ENCODE measurements at places on chromosomes 11 and 22.

DNA sequence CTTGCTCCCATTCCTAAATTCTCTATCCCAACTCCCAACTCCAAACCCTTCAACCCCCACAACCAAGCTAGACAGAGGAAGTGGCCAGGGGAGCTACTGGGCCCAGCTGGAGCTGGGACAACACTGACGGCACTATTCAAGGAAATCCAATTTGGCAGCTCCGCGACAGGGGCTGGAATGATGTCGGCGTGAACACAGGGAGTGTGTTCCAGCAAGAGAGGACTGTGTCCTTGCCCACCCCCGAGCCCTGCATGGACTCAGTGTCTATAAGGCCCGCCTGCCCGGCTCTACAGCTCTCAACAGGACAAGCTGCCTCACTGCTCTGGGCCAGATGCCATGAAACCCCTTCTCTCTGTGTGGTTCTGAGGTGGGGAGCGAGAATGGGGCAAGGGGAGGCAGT is 11.3 kb downstream of the PCSK7 start:
- no peak for DNase-seq

DNA sequence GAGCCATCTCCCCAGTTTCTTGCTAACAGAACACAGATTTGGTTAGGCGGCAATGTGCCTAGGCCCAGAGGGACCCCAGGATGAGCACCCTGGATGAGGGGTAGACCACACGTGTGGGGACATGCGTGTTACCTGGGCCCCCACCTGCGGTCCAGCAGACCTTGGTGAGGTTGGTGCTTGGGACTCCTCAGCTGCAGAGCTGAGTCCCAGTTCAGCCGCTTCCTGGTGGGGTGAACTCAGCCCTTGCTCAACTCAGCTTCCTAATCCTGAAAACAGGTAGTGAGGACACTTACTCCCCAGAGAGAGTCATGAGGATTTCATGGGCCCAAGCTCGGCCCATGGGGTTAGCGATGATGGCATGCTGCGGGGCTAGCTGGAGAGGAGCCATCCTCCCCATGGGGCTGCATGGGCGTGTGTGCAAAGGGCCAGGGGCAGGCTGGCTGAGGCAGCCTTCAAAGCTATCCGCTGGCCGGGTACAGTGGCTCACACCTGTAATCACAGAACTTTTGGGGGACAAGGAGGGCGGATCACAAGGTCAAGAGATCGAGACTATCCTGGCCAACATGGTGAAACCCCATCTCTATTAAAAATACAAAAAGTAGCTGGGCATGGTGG is 46.9 kb upstream of the SHISAL1 start:
- no peak for DNase-seq

- DNase-seq, result no peak
Measured at GRCh38 chr22:33110562-33111163, 52.5 kb upstream of the SYN3 start.

GRCh38 chr11:73453562-73453961 is 77.4 kb downstream of the RELT start:
- DNase-seq, result no peak

GRCh38 chr11:121063728-121064127 is 37.3 kb upstream of the TECTA start:
- DNase-seq, result no peak

- DNase-seq, result no peak
Measured at GRCh38 chr11:16097543-16097942, 258.8 kb downstream of the SOX6 start.

DNA sequence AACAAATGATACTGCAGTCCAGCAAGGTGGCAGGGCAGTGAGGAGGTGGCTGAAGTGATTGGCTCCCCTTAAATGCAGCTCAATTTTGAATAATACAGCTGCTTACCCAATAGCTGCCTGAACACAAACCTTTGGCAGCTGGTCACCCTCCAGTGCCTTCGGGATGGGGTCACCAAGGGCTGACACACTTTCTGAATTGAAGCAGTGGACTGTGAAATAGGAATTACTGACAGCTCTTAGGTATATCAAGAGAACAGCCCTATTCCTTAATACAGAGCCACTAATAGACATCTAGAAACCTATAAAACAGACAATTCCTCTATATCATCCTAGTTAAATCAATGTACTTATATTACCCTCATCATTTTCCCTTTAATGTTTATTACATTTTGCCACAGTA is 474.2 kb upstream of the KIRREL3 start:
- no peak for DNase-seq

DNA sequence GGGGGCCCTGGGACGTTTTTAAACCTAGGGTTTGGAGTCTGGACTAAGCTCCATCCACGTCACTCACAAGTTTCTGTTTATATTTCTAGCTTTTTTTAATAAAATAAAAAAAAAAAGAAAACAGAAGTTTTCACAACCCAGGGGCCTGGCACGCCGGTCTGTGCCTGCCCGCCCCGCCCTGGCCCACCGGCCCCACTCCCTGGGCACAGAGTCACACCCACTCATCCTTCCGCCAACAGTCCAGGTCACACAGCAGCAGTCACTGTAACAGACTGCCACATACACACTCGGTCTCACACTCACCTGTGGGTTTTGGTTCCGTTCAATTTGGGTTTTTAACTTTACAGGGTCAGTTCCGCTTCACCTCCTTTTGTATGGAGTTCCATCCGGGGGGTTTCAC is 5.3 kb upstream of the ACR start:
- no peak for DNase-seq

DNA sequence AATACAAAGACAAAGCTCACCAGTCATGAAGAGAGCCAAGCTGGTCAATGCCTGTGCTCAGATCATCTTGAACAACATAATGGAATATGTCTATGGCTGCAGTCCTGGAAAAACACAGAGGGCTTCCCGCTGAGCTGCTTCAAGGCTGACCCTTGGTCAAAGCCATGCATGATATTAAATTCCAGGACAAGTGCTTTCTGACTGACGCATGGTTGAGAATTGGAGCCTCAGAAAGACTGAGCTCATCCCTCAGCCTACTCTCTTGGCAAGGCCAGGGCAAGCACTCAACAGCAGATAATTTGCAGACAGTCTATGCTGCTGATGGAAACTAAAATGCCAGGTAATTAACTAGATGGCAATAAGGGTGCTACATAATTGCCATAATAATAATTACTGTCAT is 89.2 kb downstream of the GALNT18 start:
- no peak for DNase-seq

DNA sequence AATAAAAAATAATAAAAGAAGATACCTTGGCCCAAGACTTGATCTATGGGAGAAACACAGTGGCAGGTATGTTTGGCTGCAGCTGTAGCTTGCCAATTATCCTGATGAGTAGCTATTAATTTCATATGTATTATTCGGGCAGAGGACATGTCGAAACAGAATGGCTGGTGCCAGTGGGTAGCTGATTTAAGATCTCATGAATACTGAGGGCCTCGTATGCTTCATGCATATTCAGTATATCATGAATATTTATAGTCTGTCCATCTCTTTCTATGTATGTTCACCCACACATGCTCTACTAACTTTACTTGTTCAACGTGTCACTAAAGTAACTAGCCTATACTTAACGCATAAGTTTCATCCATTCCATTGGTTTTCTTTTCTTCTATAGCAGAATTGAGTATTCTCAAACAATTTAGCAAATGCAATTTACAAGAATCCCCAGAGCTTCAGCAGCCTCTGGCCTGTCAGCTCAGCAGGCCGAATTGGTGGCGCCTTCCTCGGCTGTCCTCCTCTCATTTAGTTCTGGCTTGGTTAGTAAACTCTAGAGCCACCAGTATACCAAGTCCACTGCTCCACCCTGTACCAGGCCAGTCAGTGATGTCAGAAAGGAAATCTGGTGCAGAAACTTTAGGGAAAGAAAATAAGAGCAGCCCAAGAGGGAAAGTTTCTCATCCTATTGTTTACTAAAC is 17.9 kb downstream of the ART5 start:
- DNase-seq, result no peak

All from cortex of kidney (tissue), 1 donor.